NCI-H446 (cell line): ENCODE measurements at places on chromosomes 4 and X.

DNA sequence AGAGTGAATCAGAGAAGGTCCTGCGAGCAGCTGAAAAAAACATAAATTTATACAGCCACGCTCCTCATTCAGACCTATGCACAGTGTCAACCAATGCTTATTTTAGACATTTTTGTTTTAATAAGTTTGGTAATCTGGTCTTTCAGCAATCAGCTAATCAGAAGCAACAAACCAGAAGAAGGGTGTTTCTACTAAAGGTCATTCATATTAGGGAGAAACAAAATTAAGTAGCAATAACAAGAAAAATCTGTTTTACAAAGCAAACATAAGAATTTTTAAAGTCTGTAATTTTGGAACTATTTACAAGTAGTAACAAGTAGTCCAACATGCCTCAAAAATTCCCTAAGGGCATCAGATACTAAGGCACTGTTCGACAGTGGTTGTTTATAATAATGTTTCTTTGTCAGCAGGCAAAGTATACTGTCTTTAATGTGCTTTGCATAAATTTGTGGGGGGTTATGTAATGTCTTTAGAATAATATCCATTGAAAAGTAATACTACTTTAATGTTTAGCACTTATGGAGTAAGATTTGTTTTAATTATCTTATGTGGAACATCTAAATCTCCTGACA is 82.8 kb downstream of the PHOX2B start:
- no peak for DNase-seq

DNA sequence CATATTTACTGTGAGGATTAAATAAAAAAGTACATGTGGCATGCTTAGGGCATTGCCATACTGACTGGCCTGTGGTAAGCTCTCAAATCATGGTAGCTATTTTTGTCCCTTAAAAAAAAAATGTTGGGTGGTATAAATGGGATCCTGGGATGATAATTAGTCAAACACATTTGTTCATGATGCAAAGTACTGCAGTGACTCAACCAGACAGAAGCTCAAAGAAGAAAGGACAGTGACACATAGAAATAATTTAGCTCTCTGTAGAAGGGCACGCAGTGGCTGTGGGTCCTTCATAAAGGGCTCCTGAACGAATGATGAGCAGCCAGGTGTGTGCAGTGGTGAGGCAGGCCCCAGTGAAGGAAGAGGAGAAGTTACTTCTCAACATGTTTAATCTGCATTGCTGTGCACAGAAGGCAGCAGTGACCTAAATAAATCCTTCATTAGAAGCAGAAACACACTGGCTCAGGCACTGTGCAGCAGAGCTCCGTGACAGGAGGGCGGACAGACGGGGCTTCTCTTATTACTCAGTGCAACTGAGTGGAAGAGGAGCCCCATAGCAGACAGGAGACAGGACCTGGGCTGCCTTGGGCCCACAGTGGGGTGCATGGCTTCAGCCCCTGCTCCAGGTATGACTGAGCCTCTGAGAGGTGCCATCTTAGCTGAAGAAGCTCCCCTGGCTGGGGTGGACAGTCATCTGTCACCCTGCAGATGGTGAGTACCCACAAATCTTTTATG is 20.3 kb downstream of the HS3ST1 start:
- DNase-seq, result no peak

- no peak for DNase-seq
Measured at GRCh38 chr4:85707611-85708010, 232.7 kb downstream of the ARHGAP24 start.

DNA sequence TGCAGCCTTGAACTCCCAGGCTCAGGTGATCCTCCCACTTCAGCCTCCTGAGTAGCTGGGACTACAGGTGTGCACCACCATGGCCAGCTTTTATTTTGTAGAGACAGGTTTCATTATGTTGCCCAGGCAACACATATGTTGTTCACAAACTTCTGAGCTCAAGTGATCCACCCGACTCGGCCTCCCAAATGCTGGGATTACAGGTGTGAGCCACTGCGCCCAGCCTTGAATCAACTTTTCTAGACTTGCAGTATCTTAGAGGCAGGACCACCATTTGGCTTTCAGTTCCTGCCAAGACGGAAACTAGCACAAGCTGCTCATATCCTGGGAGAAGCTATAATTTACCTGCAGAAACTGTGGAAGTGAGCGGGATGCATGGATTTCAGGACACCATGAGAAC is 19.9 kb downstream of the NAT8L start:
- DNase-seq, result no peak

DNA sequence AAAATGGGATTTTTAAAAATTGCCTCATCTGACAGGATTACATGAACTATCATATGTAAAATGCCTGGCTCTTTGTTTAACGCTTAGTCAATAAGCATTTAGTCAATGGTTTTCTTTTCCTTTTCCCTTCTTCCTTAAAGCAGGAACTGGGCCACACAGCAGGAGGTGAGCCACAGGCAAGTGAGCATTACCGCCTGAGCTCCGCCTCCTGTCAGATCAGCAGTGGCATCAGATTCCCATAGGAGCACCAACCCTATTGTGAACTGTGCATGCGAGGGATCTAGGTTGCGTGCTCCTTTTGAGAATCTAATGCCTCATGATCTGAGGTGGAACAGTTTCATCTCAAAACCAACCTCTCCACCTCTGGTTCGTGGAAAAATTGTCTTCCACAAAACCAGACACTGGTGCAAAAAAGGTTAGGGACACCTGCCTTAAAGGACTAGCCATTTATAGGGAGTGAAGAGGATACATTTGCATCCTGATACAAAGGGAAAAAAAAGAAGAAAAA is 306.1 kb downstream of the FBXW7 start:
- no peak for DNase-seq

DNA sequence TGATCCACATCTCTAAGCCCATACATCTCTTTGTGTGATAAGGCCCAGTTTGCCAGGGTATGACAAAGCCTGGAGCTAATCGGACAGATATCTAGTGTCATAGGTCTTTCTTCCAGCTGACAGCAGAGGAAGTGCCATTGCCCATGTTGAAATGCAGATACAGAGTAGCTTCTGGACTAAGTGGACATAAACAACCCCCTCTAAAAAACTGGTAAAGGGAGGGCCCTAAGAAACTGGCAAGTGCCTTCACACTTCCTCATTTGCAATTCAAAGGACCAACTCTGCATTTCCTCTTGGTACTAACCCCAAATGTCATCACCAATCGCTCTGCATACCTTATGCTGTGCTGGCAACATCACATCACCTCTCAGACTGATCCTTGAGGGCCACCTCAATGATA is 20.8 kb downstream of the ARHGEF6 start:
- no peak for DNase-seq

DNA sequence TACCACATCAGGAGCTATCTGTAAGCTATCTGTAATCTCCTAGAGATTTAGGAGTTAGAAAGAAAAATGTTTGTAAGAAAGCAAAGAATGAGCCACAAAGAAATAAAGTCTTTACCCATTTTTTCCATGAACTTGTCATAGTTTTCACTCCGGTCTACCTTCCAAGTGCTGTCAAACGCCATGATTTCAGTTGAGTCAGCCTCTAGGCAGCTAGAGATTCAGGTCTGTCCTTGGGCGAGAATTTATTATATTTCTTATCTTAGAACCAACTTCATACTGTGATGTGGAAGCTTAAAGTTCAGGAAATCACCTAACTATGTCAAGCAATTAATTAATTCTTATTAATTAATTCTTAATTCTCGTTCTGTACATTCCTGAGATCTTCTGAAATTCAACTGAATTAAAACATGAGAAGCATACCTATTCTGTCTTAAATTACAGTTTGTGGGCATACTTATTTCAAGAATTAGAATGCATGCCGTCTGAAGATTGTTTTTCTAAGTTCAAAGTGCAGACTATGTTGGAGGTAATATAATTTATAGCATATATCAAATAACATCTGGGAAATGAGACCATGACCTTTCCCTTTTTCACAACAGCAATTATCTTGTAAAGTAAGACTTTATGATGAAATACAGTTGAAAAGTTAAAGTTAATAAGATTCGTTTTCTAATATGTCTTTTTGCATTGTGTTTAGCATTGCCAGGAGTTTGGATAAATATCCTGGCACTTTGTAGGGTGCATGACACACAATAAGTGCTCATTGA is at the start of gene FABP2:
FABP2 (minus strand) TSS at position 218 of the 767 bp plus-strand sequence; CDS start at position 182, 36 bp downstream.
- no peak for DNase-seq

GRCh38 chr4:158810487-158811215 is 41.8 kb downstream of the FNIP2 start:
- no peak for DNase-seq

DNA sequence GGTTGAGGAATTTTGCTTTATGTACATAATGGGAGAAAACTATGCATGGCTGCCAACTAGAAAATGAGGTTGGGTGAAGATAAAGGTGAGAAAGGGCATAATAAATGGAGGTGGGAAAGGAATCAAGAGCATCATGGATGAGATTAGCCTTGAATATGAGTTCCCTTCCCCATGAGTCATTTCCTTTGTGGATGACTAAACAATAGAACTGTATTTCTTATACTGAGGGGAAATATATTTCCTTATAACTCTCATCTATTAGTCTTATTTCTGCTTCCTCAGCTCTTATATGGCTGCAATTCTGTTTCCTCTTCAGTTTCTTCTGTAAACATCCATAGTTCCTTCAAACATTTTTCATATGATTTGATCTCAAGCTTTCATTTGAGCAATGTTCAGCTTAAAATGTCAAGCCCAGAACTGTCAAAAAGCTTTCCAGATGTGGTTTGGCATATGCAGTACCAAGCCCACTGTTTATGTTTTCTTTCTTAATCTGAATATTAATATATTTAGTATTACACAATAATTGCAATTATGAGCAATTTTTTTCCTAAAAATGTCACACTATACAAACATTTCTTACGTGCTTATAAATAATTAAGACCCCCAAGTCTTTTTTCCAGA is 100.7 kb upstream of the GRPR start:
- DNase-seq, result no peak

DNA sequence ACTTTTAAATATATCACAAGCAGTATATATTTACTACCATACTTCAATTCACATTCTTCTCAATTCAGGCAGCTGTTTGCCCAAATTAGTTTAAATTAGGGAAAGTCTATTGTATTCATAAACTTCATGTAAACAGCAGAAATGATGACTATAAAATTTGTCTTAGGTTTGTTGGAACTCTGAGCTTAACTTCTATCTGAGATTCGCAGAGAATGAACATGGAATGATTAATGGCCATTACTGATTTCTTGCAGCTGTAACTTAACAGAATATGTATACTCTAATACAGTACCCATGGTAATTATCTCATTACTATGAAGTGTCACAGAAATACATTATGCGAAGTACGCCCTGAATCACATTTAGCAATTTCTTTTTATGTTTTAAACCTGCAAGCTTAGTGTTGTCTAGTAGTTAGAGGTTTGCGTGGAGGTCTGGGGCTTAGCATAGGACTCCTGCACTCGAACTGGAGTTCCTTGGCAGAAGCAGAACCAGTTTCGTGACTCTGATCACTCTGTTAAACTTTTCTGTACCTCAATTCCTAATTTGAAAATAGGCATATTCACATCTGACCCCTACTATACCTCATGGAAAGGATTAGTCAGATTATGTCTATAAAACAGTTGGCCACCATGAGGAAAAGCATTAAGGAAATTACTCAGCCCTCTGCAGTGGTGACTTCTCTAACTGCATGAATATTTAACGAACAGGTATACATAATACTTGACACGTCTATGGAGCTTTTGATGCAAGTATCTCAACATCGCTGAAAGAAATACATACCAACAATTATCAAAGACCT is 243.2 kb downstream of the MGST2 start:
- no peak for DNase-seq

- no peak for DNase-seq
Measured at GRCh38 chr4:82758701-82759685, 39.6 kb downstream of the SCD5 start.

- no peak for DNase-seq
Measured at GRCh38 chrX:30887288-30887687, 1.8 kb downstream of the TAB3 start.

DNA sequence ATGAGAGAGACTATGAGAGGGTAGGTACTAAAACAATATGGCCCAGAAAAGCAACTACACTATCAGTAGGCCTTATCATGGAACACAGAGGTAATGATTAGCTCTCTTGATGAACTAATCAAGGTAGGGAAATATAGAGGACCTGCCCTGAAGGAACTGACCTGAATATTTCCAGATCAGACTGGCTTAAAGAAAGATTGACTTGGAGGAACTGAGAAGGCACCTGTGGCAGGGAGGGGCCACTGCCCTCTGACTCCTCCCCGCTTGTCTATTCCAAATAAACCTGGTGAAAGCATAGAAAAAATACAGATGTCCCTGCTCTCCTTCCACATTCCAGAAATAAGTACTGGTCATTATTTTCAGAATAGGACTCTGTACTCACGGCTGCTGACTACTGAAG is 5.5 kb downstream of the RPS6KA6 start:
- no peak for DNase-seq

GRCh38 chr4:42824278-42824977 is 68.1 kb upstream of the GRXCR1 start:
- no peak for DNase-seq

DNA sequence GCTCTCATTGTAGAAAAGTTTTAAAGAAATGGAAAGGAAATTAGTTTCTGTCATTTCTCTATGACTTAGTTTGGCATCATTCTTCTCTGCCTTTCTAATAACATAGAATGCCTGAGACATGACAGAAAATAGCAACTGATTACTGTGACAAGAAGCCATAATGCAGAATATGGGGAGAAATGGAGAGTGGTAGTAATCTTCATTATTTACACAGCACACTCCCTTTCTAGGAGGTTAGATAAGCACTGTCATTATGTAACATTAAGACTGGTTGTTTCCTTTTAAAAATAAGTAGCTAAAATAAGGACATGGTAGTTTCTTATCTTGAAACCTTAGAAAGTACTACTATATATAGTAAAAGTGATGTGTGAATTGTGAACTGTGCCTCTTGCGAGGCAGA is 1227.9 kb upstream of the PABPC4L start:
- no peak for DNase-seq

GRCh38 chr4:151099976-151100417 is 569 bp downstream of the RPS3A start:
- no peak for DNase-seq

- DNase-seq, result no peak
Measured at GRCh38 chrX:136185401-136186022, 38.2 kb downstream of the FHL1 start.

- peak; percentile 54 for DNase-seq
Measured at GRCh38 chrX:147911192-147912022, at the start of gene FMR1. Gene FMR1, plus strand, starts transcription at chrX:147911919. Its CDS starts 261 bp downstream, at chrX:147912180.

DNA sequence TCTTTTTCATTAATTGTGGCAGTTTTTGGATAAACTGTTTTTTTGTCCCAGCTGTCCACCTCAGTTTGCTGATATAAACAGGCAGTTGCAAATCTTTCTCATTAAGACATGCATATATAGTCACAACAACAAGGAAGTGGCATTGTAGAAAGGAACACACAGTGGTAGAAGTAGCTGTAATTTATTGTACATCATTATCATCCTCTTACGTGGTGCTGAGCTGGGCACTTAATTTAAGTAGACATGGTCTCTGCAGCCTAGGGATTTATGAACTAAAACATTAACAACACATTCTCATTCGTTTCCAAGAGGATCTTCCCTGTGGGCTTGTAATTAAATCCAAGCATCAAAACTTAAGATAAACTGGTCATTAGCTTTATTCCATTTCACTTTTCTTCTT is 500.2 kb downstream of the INPP4B start:
- no peak for DNase-seq

- no peak for DNase-seq
Measured at GRCh38 chrX:80354966-80355465, 65.2 kb upstream of the TENT5D start.
